ENCODE measurements at places on chromosomes 1 and 21. TPM values are rescaled to one million over a fixed set of nuclear protein-coding genes. Genes with fewer than 3 reads are reported as not detected.

The LRRC7 gene
- 5.8 TPM for polyA plus RNA-seq

The GCLM gene
- 9.3 TPM for polyA plus RNA-seq

The MAP1LC3C gene
- 1.2 TPM for polyA plus RNA-seq

The ARHGAP29 gene
- polyA plus RNA-seq: 90.7 TPM

The LDLRAD1 gene
- polyA plus RNA-seq: not detected

The GNAT2 gene
- not detected for polyA plus RNA-seq

The RGS16 gene
- 2.5 TPM for polyA plus RNA-seq

The SMYD2 gene
- 53.3 TPM for polyA plus RNA-seq

The SYPL2 gene
- polyA plus RNA-seq: 8.5 TPM

The USH2A gene
- 0.41 TPM for polyA plus RNA-seq

The TIMM17A gene
- polyA plus RNA-seq: 69.9 TPM

The NCAM2 gene
- 16.9 TPM for polyA plus RNA-seq

The FAM72A gene
- polyA plus RNA-seq: 4.9 TPM

The CLEC20A gene
- 0.42 TPM for polyA plus RNA-seq

The FAM167B gene
- polyA plus RNA-seq: 9.5 TPM

The LRRC8D gene
- polyA plus RNA-seq: 39.3 TPM

The GSTM5 gene
- 55.5 TPM for polyA plus RNA-seq

The RIPPLY3 gene
- polyA plus RNA-seq: 2.5 TPM

The PSRC1 gene
- 26.5 TPM for polyA plus RNA-seq

All from left renal cortex interstitium (tissue), 4 donors.